Activated naive CD4-positive, alpha-beta T cell treated with anti-CD3 and anti-CD28 coated beads, Interleukin-2, amount 50 U/mL, for 16 hours (primary cell): ENCODE measurements at places on chromosomes 5 and 9.

DNA sequence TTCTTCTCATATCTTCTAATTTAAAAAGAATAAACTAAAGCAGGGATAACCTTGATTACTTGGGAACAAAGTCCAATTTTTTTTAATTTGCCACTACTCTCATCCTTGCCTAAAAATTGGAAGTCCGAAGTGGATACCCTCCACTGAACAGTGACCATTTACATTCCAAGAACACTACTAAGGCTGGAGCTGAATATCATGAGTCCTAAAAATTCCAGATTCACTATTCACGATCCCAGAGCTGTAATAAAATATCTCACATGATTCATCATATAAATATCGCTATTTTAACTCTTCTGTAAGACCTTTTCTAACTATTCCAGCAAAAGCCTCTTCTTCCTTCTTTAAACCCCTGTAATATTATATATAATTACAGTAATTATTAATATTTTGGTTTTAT is 57.4 kb downstream of the ATPSCKMT start:
- DNase-seq: no peak

- no peak for DNase-seq
Observed at GRCh38 chr5:146339715-146340259, 1.1 kb downstream of the POU4F3 start.

DNA sequence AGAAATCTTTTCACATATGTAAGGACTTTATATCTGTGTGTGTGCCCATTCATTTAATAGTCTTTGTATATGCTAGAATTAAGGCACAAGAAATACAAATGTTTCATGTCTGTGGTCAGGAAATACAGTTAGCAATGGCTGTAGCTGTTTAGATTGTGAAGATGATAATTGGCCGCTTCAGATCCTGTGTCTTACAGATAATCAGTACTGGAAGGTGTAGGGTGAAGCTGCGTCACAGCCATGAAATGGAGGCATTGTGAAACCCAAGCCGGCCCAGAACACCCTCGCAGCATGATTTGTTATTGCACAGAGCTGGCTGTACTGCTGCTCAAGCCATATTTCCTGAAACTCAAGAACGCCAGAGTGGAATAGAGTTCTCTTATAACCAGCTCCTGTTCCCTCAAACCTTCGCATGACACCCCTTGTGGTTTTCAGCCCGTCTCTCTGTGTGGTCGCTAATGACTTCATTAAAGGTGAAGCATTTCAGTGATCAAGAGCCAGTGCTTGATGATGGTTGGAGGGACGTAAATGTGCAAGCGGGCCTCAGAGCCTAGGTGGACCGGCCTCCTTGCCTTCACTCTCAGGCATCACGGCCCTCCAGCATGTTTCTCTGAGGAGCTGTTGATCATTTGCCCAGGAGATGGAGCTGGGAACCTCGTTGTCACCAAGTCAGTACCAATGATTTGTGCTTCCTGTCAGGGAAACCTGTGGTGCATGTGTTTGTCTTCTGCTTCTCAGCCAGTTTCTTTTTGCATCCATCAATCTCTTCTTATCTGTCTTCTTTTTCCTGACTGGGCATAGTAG is 80.1 kb downstream of the F2RL2 start:
- DNase-seq: peak; percentile 47

DNA sequence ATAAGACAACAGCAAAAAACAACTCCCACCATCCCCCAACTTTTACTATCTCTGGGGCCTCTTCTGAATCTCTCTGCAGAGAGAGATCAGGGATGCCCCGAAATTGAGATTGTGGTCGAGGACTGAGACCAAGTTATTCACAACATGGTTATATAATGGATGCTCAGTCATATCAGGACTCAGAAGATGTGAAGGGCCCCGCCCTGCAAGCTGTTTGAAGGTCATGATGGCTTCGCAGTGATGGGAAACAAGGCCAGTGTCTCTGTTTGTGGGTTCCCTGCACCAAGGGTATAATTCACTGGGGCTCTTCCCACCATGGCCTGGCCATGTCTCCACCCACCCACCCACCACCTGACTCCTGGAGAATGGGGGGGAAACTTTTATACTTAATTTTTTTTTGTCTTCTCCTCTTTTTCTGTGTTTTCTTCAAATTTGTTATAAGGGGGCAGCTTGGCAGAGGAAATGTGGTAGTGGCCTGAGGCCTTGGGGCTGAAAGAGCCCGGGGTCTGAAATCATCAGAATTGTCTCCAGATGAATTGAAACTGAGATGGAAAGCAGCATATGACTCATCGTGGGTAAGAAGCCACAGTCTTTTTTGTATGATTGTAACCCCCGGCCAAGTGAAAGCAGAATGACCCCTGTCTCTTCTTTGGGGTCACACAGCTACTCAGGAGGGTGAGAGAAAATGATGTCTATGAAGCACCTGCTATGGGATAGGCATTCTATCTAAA is 15.0 kb upstream of the TEX48 start:
- peak; percentile 54 for DNase-seq

DNA sequence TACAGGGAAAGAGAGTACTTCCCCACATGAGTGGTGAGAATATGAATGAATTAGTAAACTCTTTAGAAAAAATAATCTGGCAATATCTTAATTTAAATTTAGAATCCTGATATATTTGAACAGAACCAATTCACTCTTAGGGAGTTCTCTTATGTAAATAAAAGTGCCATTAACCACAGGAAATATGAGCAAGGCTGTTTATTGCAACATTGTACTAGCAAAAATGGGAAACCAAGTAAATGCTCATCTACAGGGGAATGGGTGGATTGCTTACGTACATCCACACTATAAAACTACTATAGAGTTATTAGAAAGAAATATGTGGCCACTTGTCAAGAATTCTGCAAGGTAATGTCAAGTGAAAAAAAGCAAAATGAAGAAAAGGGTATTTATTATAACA is 274.5 kb downstream of the TLE1 start:
- no peak for DNase-seq

DNA sequence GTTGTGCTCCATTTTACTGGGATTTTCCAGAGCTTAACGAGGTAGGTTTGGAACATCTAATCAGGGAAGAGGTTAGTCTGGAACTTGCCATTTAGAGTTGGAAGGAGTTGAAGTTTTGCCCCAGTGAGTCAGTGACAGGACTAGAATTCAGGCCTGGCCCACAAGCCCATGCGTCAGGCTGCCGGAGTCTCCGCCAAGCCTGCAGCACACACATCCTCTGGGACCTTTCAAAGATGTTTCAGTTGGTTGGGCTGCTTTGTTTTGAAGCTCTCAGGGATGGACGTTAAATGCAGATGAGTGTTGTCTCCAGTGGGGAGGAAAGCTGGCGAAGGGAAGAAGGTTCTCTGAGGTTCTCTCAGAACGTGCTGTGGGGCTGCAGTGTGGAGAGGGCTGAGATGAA is 147.0 kb downstream of the PSAT1 start:
- no peak for DNase-seq
